ENCODE measurements at places on chromosomes 1 and 21.
A peak's percentile ranks its signal among the peaks of the same experiment; 100 is the strongest.

DNA sequence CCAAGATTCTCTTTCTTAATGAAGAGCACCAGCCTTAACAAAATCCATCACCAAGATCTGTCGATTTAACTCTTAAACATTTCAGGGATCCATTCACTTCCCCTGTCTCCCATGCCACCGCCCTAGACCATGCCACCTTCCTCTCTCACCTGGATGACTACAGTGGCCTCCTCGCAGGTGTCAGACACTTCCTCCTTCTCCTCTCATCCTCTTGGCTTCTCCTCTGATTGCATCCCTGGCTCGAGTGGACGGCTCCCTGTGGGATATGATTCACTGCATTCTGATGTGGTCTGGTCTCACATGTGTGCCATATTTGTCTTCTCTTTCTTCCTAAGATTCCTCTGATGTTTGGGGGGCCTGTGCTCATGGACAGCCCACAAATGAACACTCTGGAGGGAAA is 66.4 kb upstream of the KLHDC7A start:
- DNase-seq: no peak

DNA sequence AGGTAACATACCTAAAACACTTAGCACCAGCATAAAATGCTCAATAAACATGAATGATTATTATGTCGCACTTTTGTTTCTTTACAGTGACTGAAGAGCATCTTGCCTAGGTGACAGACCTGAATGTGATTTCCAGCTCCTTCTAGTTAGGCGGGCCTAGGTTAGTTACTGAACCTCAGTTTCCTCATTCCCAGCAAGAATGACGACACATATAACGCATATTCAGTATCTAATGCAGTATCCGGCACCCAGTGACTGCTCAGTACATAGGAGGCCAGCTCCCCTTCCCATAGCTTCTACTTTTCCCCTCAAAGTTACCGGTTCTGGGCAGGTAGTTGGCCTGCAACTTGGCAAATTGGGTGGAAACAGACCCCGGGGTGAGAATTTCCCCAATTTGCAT is 763 bp downstream of the AUNIP start:
- DNase-seq: no peak

DNA sequence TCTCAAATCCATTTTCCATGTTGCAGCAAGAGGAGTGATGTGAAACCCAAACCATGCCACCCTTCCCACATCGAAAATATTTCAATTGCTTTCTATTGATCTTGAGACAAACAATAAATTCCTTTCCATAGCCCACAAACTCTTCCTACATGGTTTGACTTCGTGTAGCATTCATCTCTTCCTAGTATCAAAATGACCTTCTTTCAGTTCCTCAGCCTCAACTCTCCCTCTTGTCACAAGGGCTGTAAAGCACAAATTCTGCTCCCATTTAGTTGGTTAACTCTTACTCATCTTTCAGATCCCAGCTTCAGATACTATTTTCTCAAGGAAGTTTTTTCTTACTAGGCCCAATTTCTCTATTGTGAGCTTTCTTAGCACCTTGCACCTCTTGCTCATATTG is 99.0 kb downstream of the ZNF281 start:
- DNase-seq: no peak

DNA sequence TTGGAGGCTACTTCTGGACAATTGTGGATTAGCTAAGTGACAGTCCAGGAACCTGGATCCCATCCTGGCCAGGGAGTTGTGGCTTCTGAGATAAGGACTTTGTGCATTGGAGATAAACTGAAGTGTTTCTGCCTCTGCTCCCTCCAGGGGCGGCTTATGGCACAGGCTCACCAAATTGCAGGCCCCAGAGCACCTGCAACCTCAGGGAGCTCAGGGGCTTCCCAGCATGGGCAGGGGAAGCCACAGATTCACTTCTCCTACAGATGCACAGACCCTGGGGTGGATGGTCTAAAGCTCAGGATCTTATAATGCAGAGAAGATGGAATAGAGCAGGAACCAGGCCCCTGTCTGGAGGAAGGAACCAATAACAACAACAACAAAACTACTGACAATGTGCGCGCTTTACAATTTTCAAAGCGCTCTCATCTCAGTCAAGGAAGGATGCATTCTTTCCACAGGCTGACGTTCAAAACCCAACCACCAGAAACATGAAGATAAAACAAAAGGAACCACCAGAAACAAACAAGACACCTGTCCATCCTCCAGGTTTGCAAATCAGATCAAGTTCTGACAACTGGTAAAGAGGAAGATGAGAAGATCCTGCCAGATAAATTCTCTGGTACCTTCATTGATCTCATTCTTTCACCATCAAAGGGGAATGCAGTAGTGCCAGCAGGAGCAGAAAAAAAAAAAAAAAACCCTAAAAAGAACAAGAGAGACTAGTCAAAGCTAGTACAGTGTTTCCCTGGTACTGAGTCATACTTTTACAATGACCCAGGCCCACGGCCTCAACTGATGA is 121.0 kb upstream of the IRF2BP2 start:
- DNase-seq: no peak

DNA sequence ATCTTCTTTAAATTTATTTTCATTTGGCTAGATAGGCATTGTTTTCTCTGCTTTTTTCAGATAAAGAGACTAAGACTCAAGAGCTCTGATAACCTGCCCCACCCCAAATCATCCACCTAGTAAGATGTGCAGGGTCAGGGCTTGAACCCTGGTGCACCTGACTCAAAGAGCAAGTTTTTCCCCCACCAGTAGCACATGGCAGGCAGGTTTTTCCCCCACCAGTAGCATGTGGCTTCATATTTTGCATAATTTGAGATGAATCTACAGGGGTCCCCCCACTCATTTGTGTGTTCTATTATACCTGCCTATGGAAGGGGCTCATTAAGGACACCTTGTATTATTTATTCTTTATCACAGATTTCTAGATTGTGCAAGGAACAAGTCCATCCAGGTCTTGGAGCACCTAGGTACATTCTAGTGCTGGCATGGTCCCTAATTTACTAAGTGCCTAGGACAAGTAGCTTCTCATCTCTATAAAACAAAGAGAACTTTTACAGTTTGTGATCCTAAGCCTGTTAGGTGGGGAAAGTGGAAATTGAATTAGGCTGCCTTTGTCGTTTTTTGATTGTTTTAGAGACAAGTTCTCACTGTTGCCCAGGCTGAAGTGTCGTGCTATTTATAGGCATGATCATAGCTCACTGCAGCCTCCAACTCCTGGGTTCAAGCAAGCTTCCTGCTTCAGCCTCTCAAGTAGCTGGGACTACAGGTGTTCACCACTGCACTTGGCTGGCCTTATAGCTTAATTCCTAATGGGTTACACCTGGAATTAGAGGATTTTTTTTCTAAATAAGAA is 13.2 kb upstream of the CTSE start:
- no peak for DNase-seq

DNA sequence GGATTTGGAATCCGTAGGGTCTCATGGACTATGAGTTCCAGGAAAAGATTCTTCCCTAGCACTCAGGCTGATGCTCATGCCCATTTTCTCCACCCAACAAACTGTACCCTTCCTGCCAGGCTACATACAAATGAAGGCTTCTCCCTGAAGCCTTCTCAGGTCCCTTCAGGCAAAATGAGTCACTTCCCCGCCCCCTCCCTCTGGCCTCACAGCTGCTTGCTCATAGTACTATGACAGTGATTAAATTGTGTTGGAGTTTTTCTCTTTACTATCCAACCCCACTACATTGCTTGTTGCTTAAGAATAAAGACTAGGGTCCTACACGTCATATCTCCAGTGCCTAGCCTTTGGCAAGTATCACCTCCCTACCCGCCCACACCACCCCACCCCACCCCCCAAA is 207.6 kb upstream of the NFIA start:
- DNase-seq: no peak

GRCh38 chr1:6370006-6370405 is 23.6 kb downstream of the ACOT7 start:
- DNase-seq: no peak

- DNase-seq: no peak
Observed at GRCh38 chr1:91611483-91611917, 110.8 kb downstream of the CDC7 start.

DNA sequence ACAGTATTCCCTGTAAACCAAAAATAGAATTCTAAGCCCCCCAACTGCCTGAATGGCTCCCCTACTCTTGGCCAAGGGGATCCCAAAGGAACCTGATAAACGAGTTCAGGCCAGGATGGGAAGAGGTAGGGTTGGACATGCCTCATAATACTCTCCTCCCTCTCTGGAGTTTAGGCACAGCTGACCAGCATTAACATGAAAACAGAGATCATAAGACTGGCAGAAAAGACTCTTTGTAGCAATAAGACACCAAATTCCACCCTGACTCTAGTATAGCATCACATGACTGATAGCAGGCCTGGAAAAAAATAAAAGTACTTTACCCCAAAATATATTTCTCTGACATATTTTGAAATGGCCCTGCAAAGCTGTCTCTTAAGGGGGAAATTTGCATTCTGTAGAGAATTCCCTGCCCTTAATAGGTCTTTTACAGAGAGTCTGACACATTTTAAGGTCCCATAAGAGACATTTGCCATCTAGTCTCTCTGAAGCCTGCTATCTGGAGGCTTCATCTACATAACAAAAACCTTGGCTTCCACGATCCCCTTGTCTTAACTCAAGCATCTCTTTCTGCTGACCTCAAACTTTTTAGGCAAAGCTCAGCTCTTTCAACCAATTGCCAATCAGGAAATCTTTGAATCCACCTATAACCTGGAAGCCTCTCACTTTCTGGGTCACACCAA is 55.9 kb downstream of the SIK1 start:
- DNase-seq: no peak

GRCh38 chr1:35886577-35887431 is 3.8 kb downstream of the AGO1 start:
- DNase-seq: no peak

DNA sequence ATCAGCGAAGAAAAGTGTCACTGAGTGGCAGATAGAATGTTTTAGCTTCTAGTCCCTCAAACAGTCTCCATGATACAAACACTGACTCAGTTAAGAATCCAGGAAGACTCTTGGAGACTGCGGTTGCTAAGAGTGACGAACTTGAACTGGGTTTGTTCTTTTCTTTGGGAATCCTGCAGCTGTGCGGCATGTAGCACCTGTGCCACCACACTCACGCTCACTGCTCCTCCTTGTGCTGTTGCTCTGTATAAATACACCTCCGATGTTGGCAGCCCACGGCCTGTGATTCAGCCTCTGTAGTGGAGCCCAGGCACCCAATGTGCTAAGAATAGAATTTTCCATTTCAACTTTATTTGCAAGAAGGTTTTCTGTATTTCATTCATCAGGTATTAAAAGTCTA is 5.5 kb upstream of the PPIE start:
- no peak for DNase-seq

- DNase-seq: no peak
Observed at GRCh38 chr1:242100921-242101320, 102.0 kb upstream of the MAP1LC3C start.

- no peak for DNase-seq
Observed at GRCh38 chr1:229669333-229669732, 43.3 kb downstream of the URB2 start.

GRCh38 chr1:2451741-2452140 is 24.3 kb upstream of the PLCH2 start:
- DNase-seq: no peak

DNA sequence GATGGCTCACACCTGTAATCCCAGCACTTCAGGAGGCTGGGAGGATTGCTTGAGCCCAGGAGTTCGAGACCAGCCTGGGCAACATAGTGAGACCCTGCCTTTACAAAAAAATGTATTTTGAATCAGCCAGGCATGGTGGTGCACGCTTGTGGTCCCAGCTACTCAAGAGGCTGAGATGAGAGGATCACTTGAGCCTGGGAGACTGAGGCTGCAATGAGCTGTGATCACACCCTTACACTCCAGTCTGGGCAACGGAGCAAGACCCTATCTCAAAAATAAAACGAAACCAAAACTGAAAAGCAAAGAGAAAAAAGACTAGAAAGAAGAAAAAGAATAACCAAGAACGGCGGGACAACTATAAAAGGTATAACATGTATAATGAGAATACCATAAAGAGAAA is 15.4 kb upstream of the WNT2B start:
- DNase-seq: no peak

- DNase-seq: no peak
Observed at GRCh38 chr1:52567943-52568342, 15.1 kb upstream of the TUT4 start.

GRCh38 chr1:185850366-185850765 is 116.2 kb downstream of the HMCN1 start:
- no peak for DNase-seq

- no peak for DNase-seq
Observed at GRCh38 chr1:182658055-182658454, 26.3 kb downstream of the RGS8 start.

- no peak for DNase-seq
Observed at GRCh38 chr1:29785137-29785527, 548.8 kb downstream of the PTPRU start.

DNA sequence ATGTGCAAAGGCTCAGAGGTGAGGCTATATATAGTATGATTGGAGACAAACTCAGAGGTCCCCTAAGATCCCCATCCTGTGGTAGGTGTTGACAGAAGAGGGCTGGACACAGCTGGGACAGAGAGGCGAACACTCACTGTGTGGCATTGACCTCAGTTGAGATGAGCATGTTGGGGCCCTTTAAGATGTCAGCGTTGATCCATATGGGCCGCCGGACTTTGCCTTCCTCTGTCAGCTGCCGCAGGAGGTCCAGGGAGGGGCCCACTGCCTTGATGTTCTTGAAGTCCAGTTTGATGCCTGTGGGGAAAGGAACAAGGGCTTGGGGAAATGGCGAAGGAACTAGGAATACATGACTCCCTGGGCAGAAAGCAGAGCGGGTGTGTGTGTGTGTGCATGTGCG is 8.8 kb downstream of the FAM151A start:
- no peak for DNase-seq

DNA sequence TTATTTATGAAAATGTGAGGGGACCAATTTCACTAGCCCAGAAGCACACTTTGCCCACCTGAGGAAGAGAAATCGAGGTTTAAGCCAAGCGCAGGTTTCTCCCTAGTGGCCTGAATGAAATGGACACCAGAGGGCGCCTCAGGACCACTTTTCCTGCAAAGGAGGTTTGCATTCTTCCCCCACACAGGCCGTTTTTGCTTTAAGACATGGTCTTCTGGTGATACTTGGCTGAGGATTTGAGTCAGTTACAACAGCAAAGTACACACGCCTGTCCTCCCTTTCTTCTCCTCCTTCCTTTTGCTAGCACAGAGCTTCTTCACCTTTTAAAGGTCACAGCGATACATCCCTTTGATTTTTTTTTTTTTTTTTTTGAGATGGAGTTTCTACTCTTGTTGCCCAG is 5.4 kb downstream of the PLA2G2E start:
- DNase-seq: peak; percentile 76

DNA sequence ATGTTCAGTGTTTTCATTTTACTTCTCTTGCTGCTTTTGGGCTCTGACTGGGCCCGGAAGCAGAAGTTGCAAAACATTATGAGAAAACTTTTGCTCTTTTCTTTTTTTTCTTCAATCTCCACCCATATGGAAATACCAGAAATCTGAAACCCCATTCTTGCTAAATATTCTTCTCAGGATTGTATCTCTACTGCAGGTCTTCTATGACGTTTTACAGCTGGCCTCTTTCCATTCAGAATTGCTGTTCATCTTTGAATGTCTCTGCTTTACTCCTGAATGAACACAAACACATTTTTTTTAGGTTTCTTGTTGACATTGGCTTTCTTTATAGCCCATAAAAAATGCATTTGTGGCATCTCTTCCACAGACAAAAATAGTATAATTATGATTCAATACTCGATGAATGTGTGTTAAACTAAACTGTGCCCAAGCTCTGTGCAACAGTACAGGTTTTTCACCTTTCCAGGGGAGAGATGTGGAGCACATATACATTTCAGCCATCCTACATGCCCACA is 18.8 kb downstream of the PTPRC start:
- DNase-seq: no peak

Data from stimulated activated CD4-positive, alpha-beta T cell treated with anti-CD3 and anti-CD28 coated beads, Interleukin-1b, Interleukin-23, amount 100 ng/mL, for 1 hour (primary cell).